Activated CD8-positive, alpha-beta memory T cell treated with anti-CD3 and anti-CD28 coated beads, Interleukin-2, amount 50 U/mL, for 4 hours (primary cell): ENCODE measurements at places on chromosomes 1 and 21.

DNA sequence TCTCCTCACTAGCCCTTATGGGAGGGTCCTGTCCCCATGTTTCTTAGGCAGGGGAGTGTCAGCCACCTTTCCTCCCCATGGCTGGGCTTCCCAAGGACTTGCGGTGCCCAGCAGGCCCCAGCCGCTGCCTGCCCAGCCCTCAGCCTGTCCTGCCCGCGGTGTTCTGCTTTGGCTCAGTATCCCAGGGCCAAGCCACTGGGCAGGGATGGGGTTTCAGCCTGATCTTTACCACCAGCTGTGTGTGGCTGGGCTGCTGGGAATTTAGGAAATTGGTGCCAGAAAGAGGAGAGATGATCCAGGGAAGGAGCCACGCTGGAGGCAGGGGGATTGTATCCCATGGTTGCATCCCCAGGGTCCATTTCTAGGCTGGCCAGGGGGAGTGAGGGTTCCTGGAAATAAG, 6.9 kb upstream of the IGFN1 start:
- no peak for DNase-seq

DNA sequence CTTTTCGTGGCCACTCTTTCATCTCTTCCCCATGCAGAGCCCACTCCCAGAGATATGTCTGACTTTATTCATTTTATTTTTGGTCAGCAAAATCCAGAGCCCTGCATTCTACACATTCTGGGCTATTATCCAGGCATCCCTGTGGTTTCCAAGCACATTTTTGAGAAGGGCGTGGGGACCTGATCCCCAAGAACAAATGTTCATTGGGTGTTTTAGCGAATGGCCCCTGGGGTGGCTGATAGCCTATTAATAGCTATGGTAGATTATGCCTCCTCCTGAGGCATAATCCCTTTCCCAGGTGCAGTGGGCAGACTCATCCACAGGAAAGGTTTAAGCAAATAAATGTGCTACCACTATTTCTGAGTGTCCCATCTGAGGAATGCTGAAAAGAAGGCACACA, 511.8 kb upstream of the USP24 start:
- DNase-seq: no peak

GRCh38 chr1:161970633-161971032, 53.0 kb downstream of the OLFML2B start:
- DNase-seq: no peak

DNA sequence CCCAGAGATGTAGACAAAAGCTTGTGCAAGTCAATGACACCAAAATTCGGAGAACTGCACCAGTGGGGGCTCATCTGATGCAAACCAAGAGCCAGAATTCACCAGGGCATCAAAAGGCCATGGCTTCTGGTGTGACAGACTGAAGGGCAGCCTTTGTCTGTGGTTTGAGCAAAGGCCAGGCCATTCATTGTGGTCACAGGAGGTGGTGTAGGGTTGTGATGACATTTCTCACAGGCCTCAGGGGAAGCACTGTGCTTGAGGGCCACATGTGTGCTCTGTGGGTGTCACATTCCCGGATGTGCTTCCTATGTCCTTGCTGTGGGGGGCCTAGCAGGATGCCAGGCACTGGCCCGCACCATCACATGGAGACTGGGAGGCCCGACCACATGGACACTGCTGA, 22.5 kb upstream of the KCNE1 start:
- DNase-seq: no peak

DNA sequence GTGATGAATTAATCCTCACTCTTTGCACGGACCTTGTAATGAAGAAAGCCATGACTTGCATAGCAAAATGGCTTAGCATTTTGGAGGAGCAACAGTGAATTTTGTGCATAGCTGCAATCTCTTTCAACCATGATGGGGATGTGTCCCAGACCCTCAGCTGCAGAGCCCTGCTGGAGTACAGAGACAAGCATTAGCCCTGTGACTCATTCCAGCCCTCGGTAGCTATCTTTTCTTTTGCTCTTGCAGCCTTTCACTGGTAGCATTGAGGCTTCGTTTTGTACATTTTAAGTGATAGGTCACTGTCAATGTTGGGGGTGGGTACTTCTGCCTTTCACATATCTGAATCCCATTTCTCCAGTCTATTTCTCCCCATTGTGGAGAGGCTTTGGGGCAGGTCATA, 58.4 kb downstream of the SLC35F3 start:
- no peak for DNase-seq

- peak; percentile 44 for DNase-seq
These were observed 216.8 kb downstream of the TOMM20 start for GRCh38 chr1:234911787-234912186.

DNA sequence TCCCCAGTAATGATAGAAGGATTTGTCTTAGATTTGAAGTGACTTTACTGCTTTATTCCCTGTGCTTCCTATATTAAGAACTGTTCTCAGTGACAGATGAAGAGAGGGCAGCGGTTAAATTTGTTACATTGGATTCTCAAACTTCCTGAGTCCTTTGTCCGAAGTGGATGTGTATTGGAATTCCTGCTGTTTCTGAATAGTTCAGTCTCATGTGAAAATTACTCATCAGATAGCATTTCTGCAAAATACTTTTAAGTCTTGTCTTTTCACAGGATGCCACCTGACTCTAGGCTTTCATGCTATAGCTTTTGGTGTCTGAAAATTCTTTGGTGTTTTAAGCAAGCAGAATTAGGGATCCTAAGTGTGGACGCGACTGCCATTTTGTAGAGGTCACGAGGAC, 83.6 kb downstream of the PRDM2 start:
- no peak for DNase-seq

DNA sequence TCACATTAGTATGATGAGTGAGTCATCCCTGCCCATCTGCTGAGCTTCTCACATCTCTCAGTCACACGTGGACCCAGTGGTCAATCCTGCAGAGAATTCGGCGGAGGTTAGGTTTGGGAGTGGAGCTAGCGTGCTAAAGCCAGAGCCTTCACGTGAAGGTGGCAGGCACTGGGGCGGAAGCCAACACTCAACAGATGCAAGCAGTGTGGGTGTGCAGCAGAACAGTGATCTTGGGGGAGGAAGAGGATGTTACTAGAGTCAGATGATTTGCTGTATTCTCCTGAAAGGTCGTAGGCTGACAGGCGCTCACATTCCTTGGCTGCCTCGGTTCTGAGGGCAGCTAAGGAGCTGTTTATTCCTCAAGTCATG, 6.7 kb downstream of the C1orf115 start:
- no peak for DNase-seq

DNA sequence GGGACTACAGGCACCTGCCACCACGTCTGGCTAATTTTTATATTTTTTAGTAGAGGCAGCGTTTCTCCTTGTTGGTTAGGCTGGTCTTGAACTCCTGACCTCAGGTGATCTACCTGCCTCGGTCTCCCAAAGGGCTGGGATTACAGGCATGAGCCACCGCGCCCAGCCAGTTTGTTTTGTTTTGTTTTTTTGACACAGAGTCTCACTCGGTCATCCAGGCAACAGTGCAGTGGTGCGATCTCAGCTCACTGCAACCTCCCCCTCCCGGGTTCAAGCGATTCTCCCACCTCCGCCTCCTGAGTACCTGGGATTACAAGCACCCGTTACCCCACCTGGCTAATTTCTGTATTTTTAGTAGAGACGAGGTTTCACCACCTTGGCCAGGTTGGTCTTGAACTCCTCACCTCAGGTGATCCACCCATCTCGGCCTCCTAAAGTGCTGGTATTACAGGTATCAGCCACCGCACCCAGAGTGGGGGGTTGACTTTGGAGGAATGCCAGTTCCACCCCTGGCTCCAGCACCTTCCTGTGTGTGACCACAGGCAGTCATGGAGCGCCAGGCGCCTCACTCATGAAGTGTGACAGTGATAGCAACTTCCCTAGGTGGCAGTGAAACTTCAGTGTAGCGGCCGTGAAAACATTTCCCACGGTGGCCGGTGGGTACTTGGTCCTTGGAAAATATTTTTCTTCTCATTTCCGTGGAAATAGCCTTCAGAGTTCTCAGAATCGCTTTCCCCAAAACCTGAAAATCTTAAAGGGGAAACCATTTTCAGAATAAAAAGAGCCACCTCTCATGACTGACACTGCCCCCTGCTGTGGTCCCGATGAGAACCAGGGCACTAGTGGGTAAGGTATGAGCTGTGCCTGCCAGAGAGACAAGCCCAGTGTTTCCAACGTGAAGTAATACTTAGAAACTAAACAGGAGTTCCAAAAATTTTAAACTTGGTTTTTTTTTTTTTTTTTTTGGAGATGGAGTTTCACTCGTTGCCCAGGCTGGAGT, 48.6 kb downstream of the WDR4 start:
- DNase-seq: no peak

DNA sequence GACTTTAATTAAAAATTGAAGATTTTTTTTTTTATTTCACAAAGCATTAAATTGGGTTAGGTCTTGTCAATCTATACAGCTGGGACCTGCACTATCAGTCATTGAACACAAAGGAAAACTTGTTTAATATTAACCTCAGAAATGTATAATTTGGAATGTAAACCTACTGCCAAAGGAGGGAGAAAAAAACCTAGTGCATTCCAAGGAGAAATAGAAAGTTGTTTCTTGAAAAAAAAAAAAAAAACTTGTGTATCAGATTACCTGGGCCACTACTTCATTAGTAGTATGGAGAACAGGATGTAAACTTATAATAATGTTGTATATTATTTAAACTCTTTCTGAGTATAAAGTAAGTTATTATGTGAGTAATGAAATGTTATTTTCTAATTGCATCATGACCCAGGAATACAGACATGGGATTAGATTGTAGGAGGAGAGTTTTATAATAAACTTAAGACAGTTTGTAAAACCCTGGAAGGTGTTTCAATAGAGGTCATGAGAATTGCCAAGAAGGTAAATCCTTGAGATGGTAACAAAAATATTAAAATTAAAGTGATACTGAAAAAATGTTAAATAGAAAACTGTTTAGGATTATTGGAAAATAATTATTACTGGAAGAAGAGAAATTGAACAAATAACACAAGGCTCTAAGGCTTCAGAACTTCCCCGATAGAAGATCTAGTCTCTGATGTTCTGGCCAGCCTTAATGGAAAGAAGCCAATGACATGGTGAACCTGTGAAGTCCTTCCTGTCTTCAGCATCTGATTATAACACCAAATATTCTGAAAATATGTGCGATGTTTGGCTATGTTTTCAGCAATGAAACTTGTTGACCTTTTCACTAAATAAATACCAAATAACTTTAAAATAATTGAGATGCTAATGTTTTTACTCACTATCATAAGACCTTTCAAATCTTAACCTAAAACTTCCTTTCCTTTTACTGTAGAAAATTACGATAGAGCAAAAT, 412.8 kb upstream of the LYPLAL1 start:
- DNase-seq: no peak

DNA sequence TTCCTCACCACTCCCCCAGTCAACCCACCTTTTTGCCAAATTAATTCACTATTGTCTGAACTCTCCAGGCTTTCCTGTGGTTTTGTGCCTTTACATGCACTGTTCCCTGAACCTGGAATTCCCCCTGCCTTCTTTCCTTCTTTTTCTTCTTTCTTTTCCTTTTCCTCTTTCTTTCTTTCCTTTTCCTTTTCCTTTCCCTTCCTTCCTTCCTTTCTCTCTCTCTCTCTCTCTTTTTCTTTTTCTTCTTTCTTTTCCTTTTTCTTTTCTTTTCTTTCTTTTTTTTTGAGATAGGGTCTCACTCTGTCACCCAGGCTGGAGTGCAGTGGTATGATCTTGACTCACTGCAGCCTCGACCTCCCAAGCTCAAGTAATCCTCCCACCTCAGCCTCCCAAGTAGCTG, 56.6 kb upstream of the CDC42BPA start:
- DNase-seq: no peak

GRCh38 chr1:100721526-100722207, 2.1 kb downstream of the VCAM1 start:
- no peak for DNase-seq

DNA sequence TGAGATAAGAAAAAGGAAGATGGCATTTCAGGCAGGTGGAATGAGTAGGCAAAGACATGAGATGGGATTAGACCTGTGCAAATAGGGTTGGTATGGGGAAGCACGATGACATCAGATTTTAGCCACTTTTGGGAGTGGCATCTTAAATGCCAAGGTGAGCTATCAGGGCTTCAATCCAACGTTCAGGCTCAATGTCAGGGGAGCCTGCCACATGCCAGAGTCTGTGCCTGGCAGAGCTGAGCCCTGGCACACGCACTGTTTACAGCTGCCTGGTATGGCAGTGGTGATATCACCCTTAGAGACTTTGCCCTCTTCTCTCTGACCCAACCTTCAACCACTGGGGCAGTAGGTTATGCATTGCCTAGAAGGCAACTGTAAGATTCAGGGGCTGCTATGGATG, 1.1 kb upstream of the GUCA2B start:
- no peak for DNase-seq

DNA sequence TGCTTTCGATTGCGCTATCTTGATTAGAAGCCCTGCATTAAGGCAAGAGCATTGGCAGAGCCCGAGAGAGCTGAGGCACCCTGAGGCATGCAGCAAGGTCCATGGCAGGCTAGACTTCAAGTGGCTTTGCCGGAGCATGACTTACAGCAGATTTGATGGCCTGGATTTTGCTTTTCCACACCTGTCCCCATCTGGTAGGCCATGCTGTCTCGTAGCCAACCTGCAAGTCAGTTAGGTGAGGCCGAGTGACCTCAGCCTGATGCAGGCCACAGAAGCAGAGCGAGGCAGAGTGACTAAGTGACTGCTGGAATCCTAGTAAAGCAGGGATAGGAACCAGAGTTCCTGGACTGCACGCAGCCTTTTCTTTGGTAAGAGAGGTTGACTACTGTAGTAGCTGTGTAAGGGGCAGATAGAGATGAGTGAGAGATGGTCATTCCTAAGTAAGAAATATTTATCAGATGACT, 148.9 kb downstream of the PBX1 start:
- no peak for DNase-seq

- no peak for DNase-seq
These were observed 8.7 kb upstream of the SLC2A5 start for GRCh38 chr1:9078015-9078751.

DNA sequence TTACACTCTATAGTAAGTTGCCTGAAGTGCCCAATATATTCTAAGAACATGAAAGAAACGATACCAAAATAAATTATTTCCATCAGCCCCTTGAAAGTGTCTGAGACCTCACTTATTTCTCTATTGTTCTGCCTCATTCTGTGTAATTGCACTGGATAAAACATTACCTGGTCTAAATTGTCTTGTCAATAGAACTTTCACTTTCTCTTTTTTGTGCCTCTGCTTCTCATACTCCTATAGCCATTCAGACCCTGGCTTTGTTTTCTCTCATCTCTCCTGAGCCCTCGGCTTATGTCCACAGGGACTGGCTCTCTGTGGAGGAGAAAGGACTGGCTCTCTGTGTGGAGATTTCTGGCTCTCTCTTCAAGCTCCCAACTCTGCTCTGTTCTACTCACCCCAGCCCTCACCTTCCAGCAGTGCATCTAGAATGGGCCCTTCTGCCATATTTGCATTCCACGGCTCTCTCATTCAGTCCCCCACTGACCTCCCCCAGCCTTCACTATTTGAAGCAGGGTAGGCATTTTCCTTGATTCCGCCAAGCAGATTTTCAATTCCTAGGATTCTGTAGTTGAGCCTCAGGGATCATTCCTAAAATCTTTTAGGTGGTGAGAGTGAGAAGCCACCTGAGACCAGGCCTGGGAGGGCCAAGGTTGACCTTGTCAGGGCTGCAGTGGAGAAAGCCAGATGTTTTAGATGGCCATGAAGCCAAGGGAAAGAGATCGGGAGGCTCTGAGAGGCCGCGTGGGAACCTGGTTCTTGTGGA, 15.9 kb upstream of the GALNT2 start:
- DNase-seq: no peak
